ENCODE measurements at places on chromosomes 16 and 17.
A peak's percentile ranks its signal among the peaks of the same experiment; 100 is the strongest.

- DNase-seq = no peak
Measured at GRCh38 chr16:14199624-14200023, 128.5 kb downstream of the MRTFB start.

DNA sequence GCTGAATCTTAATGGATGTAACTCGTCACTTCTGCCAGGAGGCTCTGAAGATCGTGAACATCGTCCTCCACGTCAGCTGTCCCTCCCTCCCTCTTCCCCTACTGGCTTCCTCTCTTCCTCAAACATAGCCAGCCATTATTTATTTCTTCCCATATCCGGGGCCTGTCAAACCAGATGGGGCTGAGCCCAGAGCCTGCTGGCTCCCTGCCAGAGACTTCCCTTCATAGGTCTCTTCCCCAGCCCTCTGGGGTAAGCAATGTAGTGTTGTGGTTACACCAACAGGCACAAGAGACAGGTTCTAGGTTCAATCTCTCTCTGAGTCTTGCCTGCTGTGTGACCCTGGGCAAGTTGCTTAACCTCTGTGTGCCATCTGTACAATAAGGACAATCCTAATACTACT is 40.1 kb upstream of the ZFP90 start:
- DNase-seq = no peak

- DNase-seq = no peak
Measured at GRCh38 chr16:79713609-79714309, 113.2 kb upstream of the MAF start.

DNA sequence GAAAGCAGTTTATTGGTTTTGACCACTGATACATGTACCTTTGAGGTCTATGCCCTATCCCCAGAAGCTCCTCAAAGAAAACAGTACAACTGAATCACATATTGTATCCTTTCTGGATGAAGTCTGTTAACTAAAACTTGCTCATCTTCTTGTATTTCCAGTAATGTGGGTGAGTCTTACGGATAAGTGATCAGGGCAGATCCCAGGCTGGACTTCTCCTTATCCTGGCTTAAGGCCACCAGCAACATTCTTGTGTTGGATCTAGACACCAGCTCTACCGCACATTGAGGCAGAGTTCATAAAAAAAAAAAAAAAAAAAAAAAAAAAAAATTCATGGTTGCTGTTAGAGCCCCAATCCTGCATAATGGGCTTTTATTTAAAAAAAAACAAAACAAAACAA is 536.7 kb upstream of the HSBP1 start:
- no peak for DNase-seq

DNA sequence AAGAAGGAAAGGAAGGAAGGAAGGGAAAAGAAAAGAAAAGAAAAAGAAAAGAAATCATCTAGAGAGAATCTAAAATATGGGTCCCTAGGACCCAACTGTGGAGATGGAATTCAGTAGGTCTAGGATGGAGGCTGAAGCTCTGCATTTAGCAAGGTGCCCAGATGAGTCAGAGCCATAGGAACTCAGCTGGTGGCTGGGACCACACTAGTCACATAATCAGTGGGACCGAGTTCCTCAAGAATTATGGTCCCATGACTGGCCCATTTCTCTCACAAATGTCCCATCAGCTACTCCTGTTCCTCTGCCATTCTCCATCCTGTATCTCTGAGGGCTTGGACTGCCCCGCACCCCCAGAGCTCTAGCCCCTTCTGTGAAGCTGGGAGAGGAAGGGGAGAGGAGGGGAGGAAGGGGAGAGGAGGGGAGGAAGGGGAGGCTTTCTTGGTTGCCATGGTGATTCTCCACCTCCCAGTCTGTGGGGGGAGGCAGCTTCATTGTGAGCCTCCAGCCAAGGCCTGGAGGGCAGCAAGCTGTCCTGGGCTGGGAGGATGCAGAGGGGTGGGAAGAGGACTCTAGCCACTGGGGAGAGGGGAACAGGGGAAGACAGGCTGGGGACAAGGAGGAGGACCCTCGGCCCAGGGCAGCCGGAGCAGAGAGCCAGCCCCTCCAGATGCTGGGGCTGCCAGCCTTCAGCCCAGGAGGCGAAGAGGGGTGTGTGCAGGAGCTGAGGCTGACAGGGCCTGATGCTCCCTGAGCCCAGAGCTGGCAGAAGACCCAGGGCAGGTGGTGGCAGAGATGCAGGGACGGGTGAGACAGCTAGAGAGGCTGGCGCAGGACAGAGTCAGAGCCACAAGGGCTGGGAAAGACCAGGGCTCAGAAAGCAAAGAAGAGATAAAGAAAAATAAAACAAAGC is 37.8 kb upstream of the LHX1 start:
- peak; percentile 3 for DNase-seq

DNA sequence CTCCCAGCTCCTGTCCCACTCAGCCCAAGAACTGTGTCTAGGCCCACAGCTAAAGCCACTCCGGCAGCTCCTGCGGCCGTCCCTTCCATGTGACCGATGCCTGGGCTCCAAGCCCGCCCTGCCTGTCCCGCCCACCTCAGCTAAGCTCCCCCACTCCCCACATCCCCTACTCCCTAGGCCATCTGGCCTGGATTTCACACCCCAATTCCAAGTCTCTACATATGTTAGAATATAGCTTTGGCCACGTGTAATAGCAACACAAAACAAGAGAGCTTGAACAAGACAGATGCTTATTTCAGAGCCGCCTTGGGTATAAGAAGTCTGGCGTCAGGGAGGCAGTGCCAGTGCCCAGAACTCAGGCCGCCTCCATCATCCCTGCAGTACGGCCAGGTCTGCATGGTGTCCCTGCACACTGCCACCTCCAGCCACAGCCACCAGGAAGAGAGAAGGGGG is 30.0 kb upstream of the USP22 start:
- no peak for DNase-seq

DNA sequence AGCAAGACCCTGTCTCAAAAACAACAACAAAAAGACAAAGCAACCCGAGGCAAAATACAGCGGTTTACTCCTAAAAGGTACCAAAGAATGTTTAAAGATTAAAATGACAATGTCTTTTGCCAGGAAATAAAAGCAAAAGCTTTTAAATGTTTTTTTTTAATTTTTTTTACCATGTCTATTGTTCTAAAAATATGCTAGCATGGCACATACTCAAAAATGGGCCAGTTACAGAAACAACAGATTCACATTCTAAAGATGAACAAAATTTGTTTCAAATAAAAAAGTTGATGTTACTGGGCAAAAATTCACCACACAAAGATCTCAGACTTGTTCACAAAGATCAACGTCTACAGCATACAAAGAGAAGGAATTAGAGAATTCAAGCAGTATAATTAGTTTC is 41.1 kb downstream of the CACNG1 start:
- DNase-seq = no peak

DNA sequence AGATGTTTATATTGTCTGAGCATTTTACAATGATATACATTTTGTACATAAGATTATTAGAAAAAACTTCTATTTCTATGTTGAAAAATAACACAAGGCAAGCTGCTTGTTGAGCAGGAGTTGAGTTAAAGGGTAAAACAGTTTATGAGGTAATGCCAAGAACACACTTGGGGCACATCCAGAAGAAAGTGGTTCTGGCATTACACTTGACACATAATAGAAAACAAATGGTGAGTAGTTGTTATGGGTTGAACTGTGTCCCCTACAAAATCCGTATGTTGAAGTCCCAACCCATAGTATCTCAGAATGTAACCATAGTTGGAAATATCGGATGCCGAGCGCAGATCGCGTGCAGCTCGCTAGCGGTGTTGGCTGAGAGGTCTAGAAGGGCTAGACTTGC is 354.3 kb upstream of the GOT2 start:
- no peak for DNase-seq

GRCh38 chr17:34987232-34987631 is 6.9 kb downstream of the LIG3 start:
- no peak for DNase-seq

DNA sequence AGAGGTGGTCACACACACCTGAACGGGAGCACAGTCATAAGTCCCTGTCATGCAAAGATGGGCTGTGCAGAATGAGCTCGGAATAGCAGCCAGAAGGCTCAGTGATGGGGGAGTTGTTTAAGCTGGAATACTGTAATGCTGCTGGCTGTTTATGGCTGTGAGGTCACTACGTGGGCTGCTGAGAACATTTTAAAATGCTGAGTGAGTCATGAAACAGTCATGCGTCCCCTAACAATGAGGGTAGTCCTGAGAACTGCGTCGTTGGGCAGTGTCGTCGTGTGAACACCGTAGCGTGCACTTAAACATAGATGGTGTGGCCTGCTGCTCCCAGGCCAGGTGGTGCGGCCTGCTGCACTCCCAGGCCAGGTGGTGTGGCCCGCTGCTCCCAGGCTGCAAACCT is 39.7 kb downstream of the TBCD start:
- DNase-seq = no peak

- no peak for DNase-seq
Measured at GRCh38 chr16:57675741-57676551, 7.8 kb downstream of the ADGRG3 start.

DNA sequence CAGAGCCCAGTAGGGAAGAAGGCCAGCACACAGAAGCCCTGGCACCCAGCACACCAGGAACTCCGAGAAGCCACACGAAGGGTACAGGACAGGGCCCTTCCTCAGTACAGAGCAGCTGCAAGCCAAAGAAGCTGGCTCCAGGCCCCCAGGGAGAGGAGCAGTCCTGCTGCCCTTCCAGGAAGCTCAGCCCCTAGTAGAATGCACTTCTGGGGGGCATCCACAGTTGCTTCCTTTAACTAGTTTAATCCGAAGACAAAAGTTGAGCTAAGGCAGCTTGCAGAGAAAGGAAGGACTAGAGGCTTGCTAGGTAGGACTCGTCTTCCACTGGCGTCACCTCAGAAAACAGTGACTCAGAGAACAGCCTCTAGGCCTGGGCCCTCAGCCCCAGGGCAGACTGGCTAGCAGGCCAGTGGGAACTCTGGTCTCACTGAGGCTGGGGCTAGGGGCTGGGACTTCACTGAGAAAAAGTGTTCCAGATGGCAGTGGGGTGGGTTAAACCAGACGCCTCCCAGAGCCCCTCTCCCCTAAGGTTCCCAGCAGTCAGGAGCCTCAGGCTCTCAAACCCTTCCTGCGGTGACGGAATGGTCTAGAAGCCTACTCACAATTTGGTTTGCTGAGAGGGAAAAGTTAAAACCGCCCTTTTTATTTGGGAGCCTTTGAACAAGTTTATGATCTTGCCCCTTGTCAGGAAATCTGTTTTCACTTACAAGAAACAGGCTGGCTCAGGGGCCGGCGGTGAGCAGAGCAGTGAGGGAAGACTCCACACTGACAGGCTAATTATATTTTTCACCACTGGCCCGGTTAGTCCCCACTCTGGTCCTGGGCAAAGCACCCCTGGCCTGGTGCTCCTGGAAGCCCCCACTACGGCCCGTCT is 41.4 kb downstream of the ACTG1 start:
- no peak for DNase-seq

DNA sequence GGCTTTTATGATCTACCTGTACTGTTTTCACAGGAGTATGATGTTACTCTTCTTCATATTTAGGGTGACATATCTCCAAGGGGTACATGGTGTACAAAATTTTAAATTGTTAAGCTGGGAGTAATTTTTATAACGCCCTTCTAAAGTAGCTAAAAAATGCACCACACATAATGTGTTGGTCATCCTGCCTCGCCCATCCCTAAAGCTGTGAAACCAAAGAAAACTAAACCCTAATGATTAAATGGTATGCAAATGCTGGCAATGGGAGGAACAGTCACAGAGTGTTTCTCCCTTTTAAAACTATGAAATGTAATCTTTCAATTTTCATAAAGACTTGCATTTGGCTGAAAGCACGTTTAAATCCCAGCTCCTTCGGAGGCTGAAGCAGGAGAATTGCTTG is 2.0 kb upstream of the KRT24 start:
- DNase-seq = no peak

GRCh38 chr16:79914961-79915720 is 314.6 kb upstream of the MAF start:
- no peak for DNase-seq

- DNase-seq = peak; percentile 30
Measured at GRCh38 chr16:80948886-80949493, 57.7 kb downstream of the CMC2 start.

DNA sequence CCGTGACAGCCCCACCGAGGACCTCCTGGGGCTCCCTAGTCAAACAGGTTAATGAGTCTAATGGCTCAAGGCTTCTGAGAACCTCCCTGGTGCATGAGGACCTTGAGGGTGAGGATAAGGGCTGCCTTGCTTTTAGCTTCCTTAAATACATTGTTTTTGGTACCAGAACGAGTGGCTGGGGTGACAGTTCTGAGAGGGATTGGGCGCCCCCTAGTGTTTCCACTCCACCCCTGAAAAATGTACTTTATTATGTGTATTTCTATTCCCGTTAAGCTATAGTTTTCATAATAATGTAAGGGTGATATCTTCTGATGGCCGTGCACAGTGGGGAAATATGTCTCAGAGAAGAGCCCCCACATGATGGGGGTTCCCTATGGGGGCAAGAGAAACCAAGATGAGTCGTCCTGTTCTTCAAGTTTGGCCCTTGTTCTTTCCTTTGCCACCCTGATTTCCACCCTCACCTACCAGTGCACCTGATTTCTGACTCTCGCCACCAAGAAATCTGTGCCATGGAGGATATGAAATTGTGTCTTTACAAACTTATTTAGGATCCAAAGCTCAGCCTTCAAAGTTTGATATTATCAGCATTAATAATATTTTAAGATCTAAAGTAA is 14.5 kb upstream of the VWA3A start:
- DNase-seq = peak; percentile 76

DNA sequence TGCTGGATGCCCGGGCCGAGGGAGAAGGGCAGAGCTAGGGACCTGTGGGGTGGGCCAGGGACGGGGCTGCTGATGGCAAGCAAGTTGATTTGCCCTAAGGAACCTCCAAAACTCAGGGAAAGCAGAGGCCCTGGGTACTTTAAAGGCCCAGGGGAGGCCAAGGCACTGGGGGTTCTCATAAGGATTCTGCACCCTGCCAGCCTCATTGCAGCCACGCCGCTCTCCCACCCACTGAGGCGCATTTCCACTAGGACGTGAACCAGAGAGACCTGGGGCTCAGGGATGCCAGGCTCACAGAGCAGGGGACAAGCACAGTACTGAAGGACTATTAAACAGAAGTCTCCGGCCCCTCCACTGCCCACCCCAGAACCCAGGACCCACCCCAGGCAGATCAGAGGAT is 39.4 kb upstream of the RBFOX3 start:
- no peak for DNase-seq

DNA sequence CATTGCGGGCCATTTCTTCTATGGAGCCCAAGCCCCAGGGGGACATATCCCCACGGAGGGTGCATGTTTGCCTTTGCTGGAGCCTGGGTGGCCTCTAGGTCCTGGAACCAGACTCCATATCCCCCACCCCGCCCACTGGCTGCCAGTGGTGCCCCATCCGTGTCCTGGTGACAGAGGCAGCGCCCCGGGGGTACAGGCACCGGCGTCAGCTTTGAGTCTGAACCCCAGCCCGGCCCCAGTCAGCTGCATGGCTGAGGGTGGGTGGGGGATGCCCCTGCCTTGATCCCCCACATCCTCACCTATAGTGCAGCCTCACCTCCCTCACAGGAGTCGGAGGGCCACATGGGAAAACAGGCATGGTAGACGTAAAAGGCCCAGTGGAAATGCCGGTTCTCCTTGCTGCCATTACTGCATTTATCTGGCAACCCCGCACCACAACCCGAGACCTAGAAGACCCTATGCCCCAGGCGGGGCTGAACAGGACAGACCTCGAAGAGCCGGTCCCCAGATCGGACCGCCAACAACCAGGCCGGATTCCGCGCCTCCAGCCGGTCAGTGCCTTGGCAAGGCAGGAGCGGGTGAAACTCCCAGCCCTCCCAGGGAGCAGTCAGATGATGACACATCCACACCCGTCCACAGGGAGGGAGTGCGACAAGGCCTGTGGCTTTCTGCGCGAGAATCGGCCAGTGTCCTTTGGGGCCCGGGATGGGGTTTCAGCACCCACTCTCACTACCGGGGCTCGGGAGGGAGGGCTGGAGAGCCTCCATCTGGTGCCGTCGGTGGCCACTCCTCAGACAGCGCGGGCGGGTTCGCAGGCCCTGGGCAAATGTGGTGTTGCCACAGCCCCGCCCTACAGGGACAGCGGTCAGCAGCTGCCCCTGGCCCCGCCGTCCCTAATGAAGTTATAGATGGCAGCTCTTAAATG is 11.9 kb upstream of the SSTR5 start:
- DNase-seq = no peak

Measured in inflammatory macrophage (primary cell).